ENCODE measurements at places on chromosomes 16 and 17.
A peak's percentile ranks its signal among the peaks of the same experiment; 100 is the strongest.

DNA sequence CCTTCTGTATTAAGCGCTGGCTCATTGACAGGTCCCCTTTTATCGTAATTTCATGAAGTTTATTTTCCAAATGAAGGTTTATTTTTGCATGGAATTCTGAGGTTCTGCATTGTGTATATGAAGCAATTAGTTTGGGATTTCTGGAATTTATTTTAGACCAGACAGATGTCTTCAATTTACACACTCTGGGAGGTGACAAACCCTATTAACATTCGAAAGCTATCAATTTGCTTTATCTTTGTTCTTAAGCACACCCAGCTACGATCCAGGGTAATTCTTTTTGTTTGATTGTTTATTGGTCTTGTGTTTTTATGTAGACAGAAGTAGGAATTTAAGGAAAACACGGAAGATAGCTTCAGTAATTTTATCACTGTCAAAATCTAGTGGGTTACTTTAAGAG lies 264.6 kb downstream of the HS3ST3A1 start:
- DNase-seq = no peak

GRCh38 chr17:7956228-7956965 lies 24.4 kb downstream of the CNTROB start:
- no peak for DNase-seq

- no peak for DNase-seq
These were observed 1879.9 kb downstream of the TP53TG3F start for GRCh38 chr16:35339337-35339736.

DNA sequence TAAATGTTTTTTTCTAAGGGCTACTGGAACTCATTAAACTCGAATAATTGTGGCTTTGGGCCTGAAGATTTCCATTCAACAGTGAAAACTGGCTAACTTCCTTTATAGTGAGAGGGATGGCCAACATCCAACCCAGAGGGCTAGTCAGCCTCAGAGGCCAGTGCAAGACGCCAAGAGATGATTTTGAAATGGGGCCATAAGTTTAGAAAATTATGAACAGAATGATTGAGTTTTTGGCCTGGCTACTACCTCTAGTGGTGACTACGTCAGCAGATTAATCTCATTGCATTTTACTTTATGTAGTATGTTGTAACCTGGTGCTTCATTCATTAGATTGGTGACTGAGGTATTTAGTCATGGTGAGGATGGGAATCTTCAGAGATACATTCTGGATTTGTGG lies 28.4 kb downstream of the HAPSTR1 start:
- no peak for DNase-seq

- DNase-seq = no peak
These were observed 109.6 kb downstream of the CLEC16A start for GRCh38 chr16:11053916-11054460.

- DNase-seq = no peak
These were observed 77.6 kb upstream of the TNRC6C start for GRCh38 chr17:77880711-77881450.

DNA sequence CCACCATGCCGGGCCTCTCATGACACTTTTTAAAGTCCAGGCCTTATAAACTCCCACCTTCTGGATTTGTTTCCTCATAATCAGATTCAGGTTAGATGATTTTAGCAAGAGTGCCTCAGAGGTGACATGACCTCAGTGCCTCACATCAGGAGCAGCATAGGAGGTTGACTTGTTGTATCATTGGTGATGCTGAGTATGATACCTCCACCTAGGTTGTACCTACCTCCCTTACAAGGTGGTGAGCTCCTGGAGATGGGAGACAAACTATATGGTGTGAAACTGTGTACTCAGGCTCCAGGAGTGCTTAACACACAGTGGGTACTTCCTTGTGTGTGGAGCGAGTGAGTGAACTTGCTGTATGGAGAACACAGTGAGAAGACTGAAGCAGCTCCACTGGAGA lies 18.6 kb downstream of the NDUFAB1 start:
- DNase-seq = no peak

DNA sequence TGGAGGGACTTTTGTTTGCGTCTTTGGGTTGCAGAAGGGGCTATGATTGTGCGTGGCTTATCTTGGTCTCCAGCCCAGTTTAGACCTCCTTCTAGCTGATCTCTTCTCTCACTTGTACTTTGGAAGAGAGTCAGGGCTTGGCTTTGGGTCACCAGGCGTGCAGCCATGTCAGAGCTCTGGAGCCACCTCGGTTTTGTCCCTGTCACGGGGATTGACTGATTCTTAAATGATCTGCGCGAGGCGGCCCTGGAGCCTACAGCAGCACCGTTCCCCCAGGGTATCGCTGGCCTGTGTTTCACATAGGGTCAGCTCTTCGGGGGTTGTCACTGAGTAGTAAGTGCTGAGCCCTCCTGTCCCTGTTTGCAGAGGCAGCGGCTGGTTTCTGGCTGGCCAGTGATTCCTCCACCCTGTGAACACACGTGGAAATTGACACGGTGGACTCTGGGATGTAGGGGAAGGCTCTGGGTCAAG lies 209.8 kb upstream of the CHMP6 start:
- no peak for DNase-seq

GRCh38 chr17:49388290-49388640 lies 26.2 kb upstream of the ZNF652 start:
- peak; percentile 76 for DNase-seq

- no peak for DNase-seq
These were observed 74.5 kb downstream of the ERCC4 start for GRCh38 chr16:13994239-13995106.

- no peak for DNase-seq
These were observed 12.5 kb downstream of the CDH13 start for GRCh38 chr16:82639263-82639662.

DNA sequence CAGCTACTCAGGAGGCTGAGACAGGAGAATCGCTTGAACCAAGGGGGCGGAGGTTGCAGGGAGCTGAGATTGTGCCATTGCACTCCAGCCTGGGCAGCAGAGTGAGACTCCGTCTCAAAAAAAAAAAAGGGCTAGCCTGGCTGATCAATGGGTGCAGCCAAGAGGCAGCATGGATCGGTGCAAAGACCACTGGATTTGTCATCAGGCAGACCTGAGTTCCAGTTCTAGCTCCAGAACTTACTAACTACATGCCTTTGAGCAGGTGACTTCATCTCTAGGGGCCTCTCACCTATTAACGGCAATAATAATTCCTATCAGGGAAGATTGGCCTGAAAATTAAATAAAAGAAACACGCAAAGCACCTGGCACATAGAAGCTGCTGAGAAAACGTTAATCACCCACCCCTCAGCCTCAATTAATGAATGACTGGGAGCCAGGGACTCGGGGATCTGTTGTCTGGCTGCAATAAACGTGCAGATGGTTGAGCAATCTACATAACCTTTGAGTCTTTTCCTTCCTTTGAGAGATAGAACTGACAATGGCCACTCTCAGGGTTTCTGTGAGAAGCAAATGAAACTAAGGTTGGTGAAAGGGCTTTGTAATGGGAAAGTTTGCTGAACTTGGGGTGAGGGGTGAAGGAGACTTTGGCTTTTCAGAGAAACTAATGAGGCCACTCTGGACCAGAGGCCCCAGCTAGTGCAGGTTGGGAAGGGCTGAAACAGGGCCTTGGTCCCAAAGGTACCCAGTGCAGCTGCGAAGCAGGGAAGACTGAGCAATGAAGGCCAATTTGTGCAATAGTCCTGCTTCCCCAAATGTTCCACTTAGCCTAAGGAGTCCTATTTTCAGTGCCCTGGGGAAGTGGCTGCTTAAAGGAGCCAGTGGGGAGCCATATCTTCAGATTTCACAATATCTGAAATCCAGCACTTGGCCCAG lies 7.6 kb downstream of the SEZ6L2 start:
- no peak for DNase-seq

- peak; percentile 56 for DNase-seq
These were observed 2.5 kb downstream of the TTLL6 start for GRCh38 chr17:48814504-48814903.

- DNase-seq = no peak
These were observed 3.8 kb downstream of the AXIN2 start for GRCh38 chr17:65557349-65558310.

DNA sequence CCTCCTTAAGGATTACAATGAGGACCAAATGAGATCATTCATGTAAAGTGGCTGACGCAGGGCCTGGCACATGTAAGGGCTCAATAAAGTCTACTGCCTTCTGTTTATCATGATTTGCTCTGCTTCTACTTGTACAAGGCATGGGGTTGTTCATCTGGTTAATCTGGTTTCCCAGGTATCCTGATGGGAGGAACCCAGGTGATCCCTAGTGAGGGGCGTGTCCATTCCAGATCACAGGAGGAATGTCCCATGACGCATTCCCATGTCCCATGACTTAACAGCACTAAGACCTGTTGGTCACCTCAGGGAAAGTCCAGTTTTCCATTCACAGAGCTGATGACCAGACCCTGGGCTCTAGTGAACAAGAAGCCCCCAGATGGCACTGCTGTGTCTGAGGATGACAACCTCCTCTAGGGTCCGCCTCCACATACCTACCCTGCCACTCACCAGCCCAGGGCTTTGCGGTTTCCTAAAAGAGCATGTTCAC lies 11.5 kb upstream of the TPPP3 start:
- no peak for DNase-seq

DNA sequence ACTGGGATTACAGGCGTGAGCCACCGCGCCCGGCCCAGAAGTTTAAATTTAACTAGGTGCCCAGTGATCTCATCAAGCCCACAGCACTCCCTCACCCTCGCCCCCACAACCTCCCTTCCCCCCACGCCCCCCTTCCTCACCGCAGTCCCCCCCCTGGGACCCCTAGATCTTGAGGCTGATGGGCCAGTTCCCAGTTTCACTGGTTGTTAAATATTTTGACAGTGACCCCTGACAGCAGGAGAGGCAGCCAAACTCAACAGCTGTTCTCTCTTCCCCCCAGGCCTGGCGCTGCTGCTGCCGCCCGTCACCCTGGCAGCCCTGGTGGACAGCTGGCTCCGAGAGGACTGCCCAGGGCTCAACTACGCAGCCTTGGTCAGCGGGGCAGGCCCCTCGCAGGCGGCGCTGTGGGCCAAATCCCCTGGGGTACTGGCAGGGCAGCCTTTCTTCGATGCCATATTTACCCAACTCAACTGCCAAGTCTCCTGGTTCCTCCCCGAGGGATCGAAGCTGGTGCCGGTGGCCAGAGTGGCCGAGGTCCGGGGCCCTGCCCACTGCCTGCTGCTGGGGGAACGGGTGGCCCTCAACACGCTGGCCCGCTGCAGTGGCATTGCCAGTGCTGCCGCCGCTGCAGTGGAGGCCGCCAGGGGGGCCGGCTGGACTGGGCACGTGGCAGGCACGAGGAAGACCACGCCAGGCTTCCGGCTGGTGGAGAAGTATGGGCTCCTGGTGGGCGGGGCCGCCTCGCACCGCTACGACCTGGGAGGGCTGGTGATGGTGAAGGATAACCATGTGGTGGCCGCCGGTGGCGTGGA lies 15.6 kb downstream of the QPRT start:
- DNase-seq = no peak

GRCh38 chr16:84647828-84648594 lies at the start of gene KLHL36:
Gene KLHL36, plus strand, starts transcription at chr16:84648511. Its CDS starts 2,357 bp downstream, at chr16:84650868.
- no peak for DNase-seq

GRCh38 chr17:75914643-75915267 lies 10.1 kb upstream of the MRPL38 start:
- DNase-seq = no peak
